ENCODE measurements at places on chromosomes 16 and 17. TPM values are rescaled to one million over a fixed set of nuclear protein-coding genes. Genes with fewer than 3 reads are reported as not detected.

DNA sequence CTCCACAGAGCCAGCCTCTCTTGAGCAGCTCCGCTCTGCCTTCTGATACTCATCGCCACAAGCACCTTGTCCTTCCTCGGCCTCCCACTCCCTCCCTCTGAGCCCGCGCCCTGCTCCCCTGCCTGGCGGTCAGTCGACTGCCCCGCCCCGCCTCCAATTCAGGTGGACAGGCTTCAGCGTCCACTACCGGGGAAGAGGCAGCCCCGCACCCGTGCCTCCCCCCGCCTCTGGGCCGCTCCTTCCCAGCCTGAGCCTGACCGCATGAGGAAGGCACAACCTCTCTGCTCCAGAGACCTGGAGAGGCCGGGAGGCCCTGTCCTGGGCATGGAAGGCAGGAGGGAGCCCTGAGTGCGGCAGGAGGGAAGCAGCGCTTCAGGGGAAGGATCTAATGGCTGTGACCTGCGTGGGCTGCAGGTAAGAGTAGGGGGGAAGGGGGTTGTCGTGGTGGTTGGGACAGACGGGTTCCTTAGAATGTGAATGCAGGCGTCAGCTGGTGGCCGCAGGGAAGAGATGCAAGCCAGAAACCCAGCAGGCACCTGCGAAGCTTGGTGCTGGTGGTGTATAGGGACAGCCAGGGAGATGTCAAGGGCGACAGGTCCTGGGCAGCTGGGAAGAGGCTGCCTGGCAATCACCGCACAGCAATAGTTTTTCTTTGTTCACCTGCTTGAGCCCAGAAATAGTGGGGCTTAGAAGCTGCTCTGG is 3.0 kb upstream of the SLC6A4 start:
- peaks cover 14% of the 10 kb centered on the region for H3K4me1 ChIP-seq
- no peak overlapping the region for H3K4me3 ChIP-seq
- no peak overlapping the region for H3K27ac ChIP-seq

- no peak overlapping the region for H3K27ac ChIP-seq
- H3K36me3 ChIP-seq: no peaks in the 10 kb centered on the region
- no peak overlapping the region for H3K4me3 ChIP-seq
- no peaks in the 10 kb centered on the region for H3K4me1 ChIP-seq
Measured at GRCh38 chr17:80596760-80597608, 52.3 kb downstream of the RPTOR start.

Gene CFAP97D1
- not detected for total RNA-seq

- peak overlapping the region; percentile 58 for H3K4me3 ChIP-seq
- no peaks in the 10 kb centered on the region for H3K27me3 ChIP-seq
- H3K36me3 ChIP-seq: no peaks in the 10 kb centered on the region
- no peak for DNase-seq
- peaks cover 13% of the 10 kb centered on the region for H3K4me1 ChIP-seq
Measured at GRCh38 chr17:74981318-74981978, 6.0 kb upstream of the CDR2L start.

GRCh38 chr16:17469011-17469740 is 1.6 kb downstream of the XYLT1 start:
- no peak for DNase-seq
- peaks cover 12% of the 10 kb centered on the region for H3K4me1 ChIP-seq
- peak overlapping the region; percentile 42 for H3K4me3 ChIP-seq
- no peak overlapping the region for H3K27ac ChIP-seq
- H3K27me3 ChIP-seq: no peaks in the 10 kb centered on the region

GRCh38 chr16:83960521-83961249 is 7.4 kb upstream of the NECAB2 start:
- peaks cover 41% of the 10 kb centered on the region for H3K36me3 ChIP-seq
- no peak overlapping the region for H3K27ac ChIP-seq
- no peak for DNase-seq

GRCh38 chr17:60472449-60472848 is 50.2 kb downstream of the CHCT1 start:
- H3K27me3 ChIP-seq: no peaks in the 10 kb centered on the region
- DNase-seq: no peak
- no peaks in the 10 kb centered on the region for H3K36me3 ChIP-seq
- H3K4me3 ChIP-seq: no peak overlapping the region
- no peak overlapping the region for H3K27ac ChIP-seq

DNA sequence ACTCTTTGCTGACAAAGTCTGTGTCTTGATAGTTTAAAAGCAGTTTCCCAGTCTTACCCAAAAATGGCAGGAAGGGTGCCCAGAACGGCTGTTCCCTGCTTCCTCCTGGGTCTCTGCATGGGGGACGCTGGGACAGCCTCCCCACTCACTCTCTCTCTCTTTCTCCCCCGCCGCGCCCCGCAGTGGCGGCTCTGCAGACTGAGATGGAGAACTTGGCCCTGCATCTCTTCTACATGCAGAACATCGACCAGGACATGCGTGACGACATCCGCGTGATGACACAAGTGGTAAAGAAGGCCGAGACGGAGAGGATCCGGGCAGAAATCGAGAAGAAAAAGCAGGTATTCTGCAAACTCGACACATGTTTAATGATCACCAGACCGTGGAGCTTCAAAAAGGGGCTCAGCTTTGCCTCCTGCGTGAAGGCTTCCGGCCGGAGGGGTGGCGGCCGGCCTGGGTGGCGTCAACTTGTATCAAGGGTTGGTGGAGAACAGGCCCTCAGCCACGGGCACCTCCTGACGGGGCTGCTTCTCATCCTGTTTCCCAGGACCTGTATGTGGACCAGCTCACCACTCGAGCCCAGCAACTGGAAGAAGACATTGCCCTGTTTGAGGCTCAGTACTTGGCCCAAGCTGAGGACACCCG is 22.0 kb downstream of the CCDC40 start:
- H3K36me3 ChIP-seq: no peaks in the 10 kb centered on the region
- DNase-seq: no peak
- no peak overlapping the region for H3K27ac ChIP-seq
- H3K27me3 ChIP-seq: no peaks in the 10 kb centered on the region
- H3K4me1 ChIP-seq: no peaks in the 10 kb centered on the region
- no peak overlapping the region for H3K4me3 ChIP-seq

Gene PPP4C
- total RNA-seq: 43.6 TPM

DNA sequence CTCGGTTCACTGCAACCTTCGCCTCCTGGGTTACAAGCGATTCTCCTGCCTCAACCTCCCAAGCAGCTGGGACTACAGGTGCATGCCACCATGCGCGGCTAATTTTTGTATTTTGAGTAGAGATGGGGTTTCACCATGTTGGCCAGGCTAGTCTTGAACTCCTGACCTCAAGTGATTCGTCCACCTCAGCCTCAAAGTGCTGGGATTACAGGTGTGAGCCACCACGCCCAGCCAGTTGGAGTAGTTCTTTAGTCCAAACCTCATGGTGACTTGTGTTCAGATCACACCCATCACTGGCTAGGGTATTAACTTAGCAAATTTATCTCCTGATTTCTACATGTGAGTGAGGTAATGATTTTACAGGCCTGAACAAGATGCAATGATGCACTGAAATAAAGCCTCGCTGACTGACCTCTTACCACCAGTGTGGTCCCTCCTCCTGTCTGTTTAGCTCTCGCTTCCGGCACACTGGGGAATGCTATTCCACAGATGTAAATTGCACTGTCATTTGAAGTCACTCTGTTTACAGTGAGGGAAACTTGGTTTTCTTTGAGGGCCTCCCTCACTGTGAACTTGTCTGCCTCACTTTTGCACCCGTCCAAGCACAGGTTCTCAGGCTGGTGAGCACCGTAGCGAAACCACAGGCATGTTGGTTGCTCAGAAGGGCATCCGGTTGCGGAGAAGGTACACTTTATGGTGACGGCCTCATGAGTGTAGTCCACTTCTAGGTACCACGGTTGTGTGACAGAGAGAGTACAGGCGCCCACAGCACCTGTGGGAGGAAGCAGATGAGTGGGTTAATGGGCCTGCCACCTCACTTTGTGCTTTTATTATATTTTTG is 5.5 kb downstream of the IGSF6 start:
- H3K36me3 ChIP-seq: no peaks in the 10 kb centered on the region
- H3K27ac ChIP-seq: no peak overlapping the region
- no peak for DNase-seq
- H3K4me3 ChIP-seq: no peak overlapping the region
- H3K27me3 ChIP-seq: no peaks in the 10 kb centered on the region

DNA sequence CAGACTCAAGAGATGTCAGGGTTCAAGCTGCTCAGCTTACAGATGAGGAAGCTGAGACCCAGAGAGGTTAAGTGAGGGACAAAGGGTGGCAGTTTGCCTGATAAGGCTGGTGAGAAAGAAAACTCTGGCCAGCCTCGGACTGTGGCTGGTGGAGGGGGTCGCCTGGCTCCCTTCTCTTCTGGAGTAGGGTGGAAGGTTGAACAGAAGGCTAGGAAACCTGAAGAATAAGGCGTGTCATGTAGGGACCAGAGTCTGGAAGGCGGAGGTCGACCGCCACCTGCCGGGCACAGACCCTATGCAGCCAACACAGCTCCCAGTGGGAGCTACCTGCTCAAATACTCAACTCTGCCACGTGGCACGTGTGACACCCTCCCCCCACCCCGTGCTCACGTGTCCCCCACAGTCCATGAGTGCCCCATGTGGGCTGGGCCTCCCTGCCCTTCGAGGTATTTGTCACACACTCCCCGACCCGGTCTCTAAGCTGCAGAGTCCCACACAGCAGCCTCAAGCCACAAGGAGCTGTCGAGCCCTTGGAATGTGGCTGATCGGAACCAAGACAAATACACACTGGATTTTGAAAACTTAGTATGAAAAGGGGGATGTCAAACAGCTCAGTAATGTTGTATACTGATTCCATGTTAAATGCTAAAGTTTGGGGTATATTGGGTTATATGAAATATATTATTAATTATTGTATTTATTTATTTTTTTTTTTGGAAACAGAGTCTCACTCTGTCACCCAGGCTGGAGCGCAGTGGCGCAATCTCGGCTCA is 11.8 kb downstream of the HID1 start:
- no peaks in the 10 kb centered on the region for H3K36me3 ChIP-seq
- DNase-seq: no peak
- H3K27ac ChIP-seq: no peak overlapping the region
- no peaks in the 10 kb centered on the region for H3K27me3 ChIP-seq
- H3K4me3 ChIP-seq: no peak overlapping the region

GRCh38 chr17:21127509-21128077 is 829 bp downstream of the DHRS7B start:
- no peak for DNase-seq
- H3K27me3 ChIP-seq: no peaks in the 10 kb centered on the region
- peaks cover 7% of the 10 kb centered on the region for H3K4me1 ChIP-seq
- peak overlapping the region; percentile 44 for H3K4me3 ChIP-seq

Gene KRTAP4-6
- not detected for total RNA-seq

DNA sequence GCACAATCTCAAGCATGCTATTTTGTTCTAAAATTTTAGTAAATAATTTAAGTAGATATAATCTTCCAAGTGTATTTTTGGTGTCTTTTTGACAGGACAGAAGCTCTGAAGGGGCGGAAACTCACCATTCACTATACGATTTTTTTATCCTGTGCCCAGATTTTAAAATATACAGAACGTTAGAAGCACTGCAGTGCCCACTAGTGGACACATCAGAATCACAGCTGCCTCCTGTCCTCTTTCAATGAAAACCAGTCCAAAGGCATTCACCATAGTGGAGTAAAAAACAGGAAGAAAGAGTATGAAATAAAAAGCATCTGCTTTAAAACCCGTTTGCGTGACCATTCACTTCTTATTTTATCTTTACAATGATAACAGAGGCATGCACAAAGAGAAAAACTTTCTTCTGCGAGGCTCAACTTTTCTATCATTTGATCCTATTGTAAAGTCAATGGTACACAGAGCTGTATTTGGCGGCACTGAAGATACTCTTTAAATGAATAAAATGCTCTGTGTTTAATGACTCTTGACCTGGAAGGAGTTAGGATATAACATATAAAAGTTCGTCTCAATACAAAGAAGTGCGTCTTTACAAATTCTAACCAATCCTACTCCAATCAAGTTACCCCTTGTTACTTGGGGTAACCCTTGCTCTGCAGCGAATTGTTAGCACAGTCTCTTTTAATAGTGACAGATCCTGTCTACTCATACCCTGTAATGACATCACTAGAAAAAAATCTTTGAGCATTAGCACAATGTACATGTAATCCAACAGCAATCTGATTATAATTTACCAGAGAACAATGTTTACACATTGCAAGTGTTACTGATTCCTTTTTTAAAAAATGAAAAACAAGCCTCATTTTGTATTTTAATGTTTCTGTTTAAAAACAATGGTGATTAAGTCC is 339.8 kb upstream of the PSMD7 start:
- peak; percentile 59 for DNase-seq
- no peaks in the 10 kb centered on the region for H3K36me3 ChIP-seq
- no peak overlapping the region for H3K27ac ChIP-seq

- peak overlapping the region; percentile 61 for H3K4me3 ChIP-seq
- peak overlapping the region; percentile 98 for H3K27ac ChIP-seq
- H3K4me1 ChIP-seq: peaks cover 31% of the 10 kb centered on the region
- H3K27me3 ChIP-seq: no peaks in the 10 kb centered on the region
- H3K36me3 ChIP-seq: no peaks in the 10 kb centered on the region
- DNase-seq: peak; percentile 51
Measured at GRCh38 chr16:28537964-28538732, 626 bp downstream of the NUPR1 start.

- no peaks in the 10 kb centered on the region for H3K4me1 ChIP-seq
- H3K4me3 ChIP-seq: no peak overlapping the region
- no peaks in the 10 kb centered on the region for H3K36me3 ChIP-seq
- no peaks in the 10 kb centered on the region for H3K27me3 ChIP-seq
- no peak for DNase-seq
- no peak overlapping the region for H3K27ac ChIP-seq
Measured at GRCh38 chr17:79905832-79906231, 66.6 kb upstream of the CBX4 start.

GRCh38 chr16:4747906-4748681 is 13.8 kb downstream of the DNAAF8 start:
- no peaks in the 10 kb centered on the region for H3K27me3 ChIP-seq
- H3K27ac ChIP-seq: no peak overlapping the region
- no peak overlapping the region for H3K4me3 ChIP-seq
- DNase-seq: no peak
- peaks cover 14% of the 10 kb centered on the region for H3K4me1 ChIP-seq
- H3K36me3 ChIP-seq: peaks cover 20% of the 10 kb centered on the region
